Cardiac ventricle fibroblast (primary cell): ENCODE measurements at places on chromosomes 3 and 15. TPM values are rescaled to one million over a fixed set of nuclear protein-coding genes. Genes with fewer than 3 reads are reported as not detected.

Gene TRH
- total RNA-seq = not detected in 2 replicates

Gene FGF12
- 1.3 and 1.4 TPM in 2 replicates for total RNA-seq

Gene ECE2
- 0.12 TPM in 1 of 2 replicates, not detected in the other for total RNA-seq

Gene DTX3L
- 21.7 and 24.7 TPM in 2 replicates for total RNA-seq

Gene BCL2A1
- not detected in 2 replicates for total RNA-seq

Gene ZNF619
- total RNA-seq = 2.5 and 5.8 TPM in 2 replicates
